ENCODE measurements at places on chromosomes 1 and 21.
A peak's percentile ranks its signal among the peaks of the same experiment; 100 is the strongest.

- no peak for DNase-seq
Measured at GRCh38 chr1:12617511-12617900, 504 bp downstream of the DHRS3 start.

GRCh38 chr1:208141610-208142192, 102.5 kb downstream of the PLXNA2 start:
- no peak for DNase-seq

- peak; percentile 9 for DNase-seq
Measured at GRCh38 chr1:200873671-200874397, 1.1 kb downstream of the GPR25 start.

- no peak for DNase-seq
Measured at GRCh38 chr1:183817576-183818288, 12.8 kb downstream of the RGL1 start.

GRCh38 chr1:2854611-2855010, 53.1 kb upstream of the TTC34 start:
- no peak for DNase-seq

- no peak for DNase-seq
Measured at GRCh38 chr1:145944532-145944931, 13.3 kb downstream of the LIX1L start.

GRCh38 chr1:233121947-233122559, 171.6 kb downstream of the NTPCR start:
- DNase-seq, result peak; percentile 77

GRCh38 chr1:248807067-248807737, 18.5 kb downstream of the SH3BP5L start:
- DNase-seq, result peak; percentile 57

GRCh38 chr1:106937104-106937503, 119.4 kb upstream of the PRMT6 start:
- peak; percentile 81 for DNase-seq

DNA sequence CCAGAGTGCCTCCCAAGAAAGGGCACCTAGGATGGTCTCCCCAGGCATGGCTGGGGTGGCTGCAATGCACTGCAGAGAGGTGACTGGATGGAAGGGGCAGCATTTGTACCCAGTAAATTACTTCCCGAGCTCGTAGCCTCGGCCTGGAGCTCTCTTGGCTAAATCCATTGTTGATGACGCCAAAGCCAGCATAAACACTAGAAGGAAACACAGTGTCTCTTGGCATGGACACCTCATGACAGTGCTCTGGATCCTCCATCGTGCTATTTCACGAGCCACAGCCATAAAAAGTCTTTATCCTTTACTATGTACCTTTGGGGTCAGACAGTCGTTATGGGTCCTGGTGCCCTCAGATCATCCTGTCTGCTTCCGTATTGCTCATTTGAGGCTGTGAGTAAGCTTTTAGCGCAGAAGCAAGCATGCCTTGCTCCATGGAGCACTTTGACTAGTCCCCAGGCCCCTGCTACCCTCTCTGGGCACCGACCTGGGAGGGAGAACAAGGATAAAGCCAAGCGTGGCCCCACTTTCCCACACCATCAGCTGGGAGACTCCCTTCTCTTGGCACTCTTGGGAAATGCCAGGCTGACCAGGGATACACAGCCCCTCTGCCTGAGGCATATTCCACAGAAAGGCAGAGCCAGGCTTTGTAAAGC, 10.3 kb upstream of the PRELP start:
- no peak for DNase-seq

DNA sequence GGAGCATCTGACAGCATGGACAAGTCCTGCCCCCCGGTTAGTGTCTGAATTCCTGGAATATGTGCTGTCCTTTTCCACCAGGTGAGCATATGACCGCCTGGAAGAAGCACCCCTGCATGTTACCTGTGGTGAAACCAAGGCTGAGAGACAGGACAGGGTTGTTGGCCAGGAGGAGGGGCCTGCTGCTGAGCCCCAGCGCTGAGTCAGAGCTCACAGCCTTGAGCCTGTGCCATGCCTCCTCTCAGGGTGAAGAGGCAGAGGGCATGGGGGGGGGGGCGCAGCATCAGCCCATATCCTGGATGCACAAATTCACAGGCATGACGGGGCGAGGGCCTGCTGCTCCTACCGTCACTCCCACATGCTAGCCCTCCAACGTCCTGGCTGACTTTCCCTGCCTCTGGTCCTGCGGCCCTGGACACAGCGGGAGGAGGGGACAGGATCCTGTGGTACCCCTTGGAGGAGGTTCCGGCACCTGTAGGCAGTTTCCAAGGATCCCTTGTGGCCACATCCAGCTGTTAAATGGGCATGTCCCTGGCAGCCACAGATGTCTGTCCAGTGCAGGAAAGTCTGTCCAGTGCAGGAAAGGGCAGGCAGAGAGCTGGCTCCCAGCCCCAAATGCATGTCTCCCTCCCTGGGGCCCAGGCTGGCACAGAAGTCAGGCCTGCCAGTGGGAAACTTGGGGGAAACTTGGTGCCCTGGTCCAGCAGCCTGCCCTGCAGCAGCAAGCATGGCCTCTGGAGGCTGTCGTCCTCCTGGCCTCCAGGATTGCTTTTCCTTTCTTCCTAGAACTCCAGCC, 23.9 kb downstream of the TTC34 start:
- no peak for DNase-seq

DNA sequence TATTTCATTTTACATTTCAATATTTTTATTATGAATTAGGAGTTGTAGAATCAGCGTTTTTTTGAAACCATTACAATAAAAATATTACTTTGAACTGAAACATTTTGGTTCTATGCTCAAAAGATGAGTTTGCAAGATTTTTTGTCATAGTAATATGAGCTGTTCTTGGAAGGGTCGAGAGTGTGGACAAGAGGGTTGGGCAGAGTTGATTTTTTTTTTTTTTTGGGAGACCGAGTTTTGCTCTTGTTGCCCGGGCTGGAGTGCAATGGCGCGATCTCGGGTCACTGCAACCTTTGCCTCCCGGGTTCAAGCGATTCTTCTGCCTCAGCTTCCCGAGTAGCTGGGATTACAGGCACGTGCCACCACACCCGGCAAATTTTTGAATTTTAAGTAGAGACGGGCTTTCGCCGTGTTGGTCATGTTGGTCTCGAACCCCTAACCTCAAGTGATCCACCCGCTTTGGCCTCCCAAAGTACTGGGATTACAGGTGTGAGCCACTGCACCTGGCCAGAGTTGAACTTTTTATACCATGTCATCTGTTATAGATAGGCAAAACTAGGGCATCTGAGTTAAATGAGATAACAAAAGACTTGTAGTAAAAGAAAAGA, 3.3 kb downstream of the CACYBP start:
- peak; percentile 17 for DNase-seq

DNA sequence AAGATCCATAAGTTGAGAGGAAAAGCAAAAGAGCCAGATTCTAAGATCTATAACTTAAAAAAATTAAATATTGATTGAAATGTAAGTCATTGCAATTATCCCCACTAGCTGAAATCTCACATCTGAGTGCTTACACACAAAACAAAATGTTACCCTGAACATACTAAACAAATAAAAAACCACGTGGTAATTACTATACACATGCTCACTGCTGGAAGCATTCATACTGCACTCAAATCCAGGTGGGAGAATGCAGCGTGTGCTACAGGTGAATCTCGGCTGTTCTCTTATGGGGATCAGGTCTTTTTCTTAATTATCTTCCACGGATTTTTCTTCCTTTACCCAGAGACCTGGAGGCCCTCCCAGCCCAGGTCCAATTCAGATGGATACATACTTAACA, 74.3 kb downstream of the SDC3 start:
- DNase-seq, result no peak

- DNase-seq, result peak; percentile 65
Measured at GRCh38 chr1:8902765-8903164, 24.3 kb upstream of the ENO1 start.

DNA sequence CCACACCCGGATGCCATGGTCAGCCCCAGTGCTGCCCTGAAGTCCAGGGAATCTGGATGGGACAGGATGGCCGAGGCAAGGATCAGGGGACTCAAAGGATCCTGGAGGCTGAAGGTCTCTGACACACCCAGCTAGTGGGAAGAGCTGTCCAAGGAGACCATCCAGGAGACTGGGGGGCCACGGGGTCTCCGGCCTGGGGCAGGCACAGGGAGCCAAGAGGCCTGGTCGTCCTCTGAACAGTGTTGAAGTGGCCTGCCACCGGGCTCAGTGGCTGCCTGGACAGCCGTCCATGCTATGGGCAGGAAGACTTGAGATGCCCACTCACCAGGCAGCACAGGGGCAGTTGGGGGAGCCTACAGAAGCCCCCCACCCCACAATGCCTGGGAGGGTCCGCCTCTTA, 41.9 kb downstream of the MEGF6 start:
- no peak for DNase-seq
